ENCODE measurements at places on chromosomes 2 and 18.

GRCh38 chr2:29749041-29749440 lies 172.3 kb downstream of the ALK start:
- no peak for DNase-seq

DNA sequence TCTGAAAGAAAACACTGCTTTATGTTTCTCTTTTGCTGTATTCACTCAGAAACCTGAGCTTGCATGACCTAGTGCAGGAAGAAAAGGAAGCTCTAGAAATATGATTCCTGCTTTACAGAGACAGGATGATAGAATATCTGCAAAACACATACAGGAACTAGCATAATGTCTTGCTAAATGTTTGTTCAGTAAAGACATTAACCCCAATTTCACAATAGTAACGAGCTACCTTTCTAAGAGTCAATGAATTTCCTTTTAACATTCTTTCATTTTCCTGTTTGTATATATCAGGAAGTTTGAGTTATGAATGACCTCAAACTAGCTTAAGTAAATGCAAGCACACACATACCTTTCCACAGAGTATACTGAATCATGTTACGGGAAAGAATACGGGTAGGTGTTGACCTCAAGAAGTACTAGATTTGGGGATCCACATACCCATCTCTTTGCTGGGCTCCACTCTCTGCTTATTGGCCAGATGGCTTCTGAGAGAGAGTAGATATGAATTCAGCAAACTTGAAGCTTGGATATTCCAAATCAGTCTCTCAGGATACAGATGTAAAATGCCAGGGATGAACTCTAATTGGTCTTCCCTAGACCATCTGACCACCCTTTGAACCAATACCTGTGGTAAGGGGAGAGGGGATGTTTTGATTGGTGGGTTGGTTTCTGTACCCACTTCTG lies 18.2 kb upstream of the ACSL3 start:
- no peak for DNase-seq

DNA sequence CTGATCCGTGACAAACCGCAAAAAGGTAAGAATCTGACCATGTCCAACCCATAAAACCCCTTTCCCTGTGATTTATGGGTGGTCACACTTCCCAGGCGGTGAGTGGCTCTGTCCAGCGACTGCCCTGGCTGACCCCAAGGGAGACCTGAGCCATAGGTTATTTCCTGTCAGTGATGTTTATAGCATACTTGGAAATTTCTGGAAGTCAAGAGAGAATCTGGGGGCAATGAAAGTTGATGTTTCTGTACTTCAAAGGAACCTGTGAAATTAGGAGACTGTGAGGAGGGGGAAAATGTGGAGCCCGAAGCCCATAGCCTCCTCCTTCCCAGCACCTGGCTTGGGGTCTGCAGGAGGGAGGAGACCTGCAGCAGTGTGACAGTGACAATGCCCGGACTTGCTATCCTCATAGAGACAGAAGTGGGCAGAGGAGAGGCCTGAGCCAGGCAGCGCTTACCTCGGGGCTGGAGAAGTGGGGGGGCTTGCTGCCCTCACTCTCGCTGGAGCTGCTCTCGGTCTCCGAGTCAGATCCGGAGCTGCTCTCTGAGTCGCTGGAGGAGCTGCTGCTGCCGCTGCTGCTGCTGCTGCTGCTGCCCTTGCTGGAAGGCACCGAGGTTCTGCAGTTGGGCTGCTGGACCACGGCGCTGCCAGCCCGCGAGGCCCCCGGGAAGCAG lies 111.3 kb upstream of the REV1 start:
- DNase-seq = no peak

- no peak for DNase-seq
These were observed 38.0 kb downstream of the HJURP start for GRCh38 chr2:233816334-233816733.

DNA sequence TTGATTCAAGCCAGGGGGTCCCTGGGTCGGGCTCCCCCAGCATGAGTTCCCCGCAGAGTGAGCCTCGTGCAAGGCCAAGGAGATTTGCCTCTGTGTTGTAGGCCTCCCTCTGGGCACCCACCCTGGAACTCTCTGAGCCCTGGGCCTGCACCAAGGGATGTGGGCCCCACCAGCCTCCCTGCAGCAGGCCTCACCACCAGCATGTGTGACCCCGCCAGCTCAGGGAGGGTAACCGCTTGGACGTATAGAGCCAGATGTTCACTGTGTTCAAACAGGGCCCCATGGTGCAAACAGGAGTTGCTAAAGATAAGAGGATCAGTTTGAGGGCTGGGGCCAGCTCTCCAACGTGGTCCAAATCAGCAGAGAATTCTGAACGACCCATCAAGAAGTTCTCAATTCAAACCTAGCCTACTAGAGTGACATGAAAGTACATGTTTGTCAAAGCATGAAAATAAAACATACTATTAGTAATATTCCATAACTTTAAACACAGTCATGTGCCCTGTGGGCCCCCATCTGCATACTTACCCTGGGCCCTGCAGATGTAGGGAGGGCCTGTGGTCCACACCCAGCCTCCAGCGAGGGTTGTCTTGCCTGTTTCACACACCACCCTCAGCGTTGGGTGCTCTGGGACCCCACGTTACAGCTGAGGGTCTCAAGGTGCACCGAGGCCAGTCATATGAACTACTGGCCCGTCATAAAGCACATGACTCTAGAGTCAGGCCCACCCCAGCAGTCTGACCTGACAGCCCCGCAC lies 5.5 kb upstream of the TUBB6 start:
- DNase-seq = no peak

DNA sequence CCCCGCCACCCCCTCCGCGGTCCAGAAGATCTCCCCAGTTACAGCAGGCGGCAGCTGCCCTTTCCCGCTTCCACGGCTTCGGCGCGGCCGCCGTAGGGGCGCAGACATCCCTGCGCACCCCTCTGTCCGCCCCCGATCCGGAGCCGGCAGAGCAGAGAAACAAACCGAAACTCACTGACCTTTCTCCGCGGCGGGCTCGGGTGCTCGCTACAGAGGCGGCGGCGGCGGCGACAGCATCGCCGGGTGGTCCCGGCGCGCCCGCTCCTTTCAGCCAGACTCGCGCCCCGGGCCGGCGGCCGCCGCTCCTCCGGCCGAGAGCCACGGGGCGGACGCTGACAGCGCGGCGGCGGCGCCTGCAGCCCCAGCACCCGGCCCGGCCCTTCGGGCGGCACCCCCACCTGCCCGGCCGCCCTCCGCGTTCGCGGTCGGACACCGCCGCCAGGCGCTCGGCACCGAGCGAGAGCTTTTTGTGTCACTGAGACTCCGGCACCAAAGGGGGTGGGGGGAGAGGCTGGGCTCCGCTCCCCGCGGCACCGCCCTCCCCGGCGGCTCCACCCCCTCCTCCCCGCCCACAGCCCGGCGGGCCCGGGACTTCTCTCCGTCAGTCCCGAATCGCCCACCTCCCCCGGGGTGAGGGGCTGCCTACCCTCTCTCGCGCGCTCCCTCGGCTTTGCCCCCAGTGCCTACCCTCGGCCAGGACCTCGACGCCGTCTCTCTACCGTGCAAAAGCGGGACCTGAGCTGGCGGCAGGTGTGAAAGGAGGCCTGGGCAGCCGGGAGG lies 1.4 kb upstream of the RNF152 start:
- peak; percentile 76 for DNase-seq

- no peak for DNase-seq
These were observed 1246.0 kb upstream of the ZEB2 start for GRCh38 chr2:145765874-145766273.

DNA sequence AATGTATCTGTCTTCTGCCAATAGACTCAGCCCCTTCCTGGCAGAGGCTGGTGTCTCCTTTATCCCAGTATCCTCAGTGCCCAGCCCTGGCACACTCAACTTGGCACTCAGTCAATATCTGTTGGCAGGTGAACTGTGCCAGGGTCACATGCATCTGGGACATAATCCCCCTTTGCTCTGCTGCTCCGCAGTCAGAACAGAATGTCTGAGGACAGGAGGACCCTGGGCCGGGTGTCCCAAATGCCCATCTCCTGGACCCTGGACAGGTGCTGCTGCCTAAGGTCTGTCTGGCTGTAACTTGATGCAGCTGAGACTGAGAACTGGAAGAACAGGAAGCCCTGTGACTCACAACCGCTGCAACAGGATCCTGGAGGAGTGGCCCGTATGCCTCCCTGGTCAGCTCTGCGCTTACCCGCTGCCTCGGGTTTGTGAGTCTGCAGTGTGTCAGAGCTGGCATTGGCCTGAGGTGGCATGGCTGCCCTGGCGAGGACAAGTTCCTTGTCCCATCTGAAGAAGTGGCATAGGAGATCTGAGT lies 11.4 kb downstream of the HK2 start:
- no peak for DNase-seq

DNA sequence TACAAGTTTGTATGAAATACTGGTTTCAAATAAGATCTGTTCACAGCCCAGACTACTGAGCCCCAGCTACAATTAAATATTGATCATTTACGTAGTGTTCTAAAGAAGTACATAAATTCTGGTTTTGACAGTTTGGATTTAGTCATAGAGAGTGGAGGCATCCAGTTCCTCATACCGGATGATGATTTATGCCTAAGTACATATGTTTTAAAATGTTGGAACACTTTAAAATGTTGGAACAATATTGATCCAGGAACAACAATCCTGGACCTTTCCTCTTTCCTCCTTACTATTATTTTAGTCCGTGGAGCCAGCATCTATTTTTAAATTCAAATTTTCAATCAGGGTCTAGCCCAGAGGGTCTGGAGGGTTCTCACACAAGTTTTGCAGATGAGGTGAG lies 22.8 kb upstream of the TTN start:
- no peak for DNase-seq

GRCh38 chr2:120561379-120562035 lies 174.2 kb upstream of the GLI2 start:
- DNase-seq = no peak

GRCh38 chr18:43596105-43596712 lies 318.9 kb upstream of the SYT4 start:
- DNase-seq = no peak

GRCh38 chr2:158745866-158746382 lies 49.2 kb upstream of the DAPL1 start:
- no peak for DNase-seq

DNA sequence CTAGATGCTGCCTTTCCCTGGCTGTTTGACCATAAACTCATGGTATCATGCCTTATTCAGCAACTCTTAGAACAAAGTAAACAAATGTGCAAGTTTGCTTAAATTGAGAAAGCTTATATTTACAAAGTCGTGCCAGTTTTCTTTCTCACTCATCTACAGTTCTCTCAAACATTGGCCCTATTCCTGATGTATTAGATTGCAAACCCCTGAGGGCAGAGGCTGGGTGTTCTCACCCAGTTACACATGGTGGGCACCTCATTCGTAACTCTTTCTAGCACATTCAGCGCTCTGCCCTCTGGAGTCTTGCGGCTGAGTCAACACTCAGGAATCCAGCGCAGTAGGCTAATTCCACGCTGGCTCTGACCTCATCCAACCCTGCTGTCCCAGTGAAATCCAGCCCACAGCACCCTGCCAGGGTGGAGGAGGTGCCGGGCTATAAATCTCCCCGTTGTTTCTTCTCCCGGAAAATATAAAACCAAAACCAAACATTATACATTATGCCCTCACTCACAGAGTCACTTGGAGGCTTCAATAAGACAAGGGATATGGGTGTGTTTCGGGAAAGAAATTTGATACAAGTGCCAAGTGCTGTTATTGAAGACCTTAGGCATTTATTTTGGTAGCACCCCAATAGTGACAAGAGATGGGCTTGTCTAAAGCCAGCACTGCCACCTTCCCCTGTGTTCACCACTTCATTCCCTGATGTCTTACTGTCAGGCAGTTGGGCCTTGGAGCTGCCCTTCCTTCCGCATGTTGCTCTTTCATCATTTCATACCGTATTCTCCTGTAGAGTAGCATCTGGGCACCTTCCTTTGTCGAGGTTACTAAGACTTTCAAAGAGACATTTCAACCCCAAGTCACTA lies 287.4 kb downstream of the PRKCE start:
- DNase-seq = no peak

DNA sequence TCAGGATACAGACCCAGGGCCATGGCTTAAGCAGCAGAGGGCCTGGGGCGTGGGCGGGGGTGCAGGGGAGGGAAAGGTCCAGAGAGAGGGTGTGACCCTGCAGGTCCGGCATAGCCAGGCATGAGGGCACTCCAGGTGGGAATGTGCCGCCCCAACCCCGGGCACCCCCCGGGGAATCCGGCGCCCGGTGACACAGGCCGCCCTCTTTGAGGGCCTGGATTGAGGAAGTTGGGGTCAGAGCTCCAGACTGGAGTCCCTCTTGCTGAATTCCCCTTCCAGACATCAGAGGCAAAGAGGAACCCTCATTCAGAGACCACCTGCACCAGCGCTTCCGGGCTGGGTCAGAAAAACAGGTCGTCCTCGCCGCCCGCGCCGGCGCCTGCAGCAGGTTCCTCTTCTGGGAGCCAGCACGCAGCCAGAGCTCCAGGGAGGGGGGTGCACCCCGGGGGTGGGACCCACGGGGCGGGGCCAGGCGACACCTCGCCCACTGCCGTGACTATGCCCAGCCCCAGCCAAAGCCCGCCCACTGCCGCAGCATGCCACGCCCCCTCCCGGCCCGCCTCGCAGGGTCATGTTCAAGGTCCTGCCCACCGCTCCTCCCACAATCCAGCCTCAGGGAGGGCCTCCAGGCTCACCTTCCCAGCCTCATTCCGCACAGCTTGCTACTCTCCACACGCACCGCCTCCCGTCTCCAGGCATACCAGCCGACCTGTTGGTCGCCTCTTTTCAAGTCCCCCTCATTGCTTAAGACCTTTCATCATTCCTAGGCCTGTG lies 98.3 kb upstream of the ID2 start:
- DNase-seq = peak; percentile 83

GRCh38 chr18:11284349-11284748 lies 135.0 kb upstream of the PIEZO2 start:
- no peak for DNase-seq

DNA sequence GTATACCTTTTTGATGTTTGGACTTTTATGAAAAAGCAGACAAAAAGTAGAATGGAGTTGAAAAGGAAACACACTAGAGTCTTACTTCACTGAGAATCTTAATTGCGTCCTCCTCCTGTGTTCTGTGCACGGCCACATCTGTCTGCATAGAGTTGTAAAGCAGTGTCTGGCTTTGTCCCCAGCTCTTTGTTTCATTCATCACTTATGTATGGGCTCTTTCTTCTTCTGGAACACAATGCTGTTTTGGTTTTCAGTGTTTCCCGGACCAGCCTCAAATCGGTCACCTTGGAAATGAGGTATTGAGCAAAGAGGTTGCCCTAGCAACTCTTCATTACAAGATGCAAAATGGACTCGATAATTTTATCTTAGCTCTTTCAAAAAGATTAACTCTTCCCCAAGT lies 104.3 kb upstream of the CNGA3 start:
- no peak for DNase-seq

DNA sequence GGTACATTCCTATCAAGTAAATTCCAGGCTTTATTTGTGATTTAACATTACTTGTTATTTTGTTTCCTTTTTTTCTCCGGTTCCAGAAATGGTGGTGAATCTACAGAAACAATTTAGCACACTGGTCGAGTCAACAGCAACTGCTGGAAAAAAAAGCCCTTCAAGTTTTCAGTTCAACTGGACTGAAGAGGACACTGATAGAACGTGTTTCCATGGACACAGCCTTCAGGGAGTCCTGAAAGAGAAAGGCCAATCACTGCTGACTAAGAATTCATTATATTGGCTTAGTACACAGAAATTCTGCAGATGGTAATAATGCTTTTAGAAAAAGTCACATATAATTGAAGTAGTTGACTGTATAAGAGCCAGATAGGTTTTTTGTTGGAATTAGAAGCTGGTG lies 32.0 kb upstream of the GRHL1 start:
- DNase-seq = no peak

Measured in GM12892 (cell line).